ENCODE measurements at places on chromosomes 16 and 17.
A peak's percentile ranks its signal among the peaks of the same experiment; 100 is the strongest.

GRCh38 chr17:59767176-59767575 is 59.7 kb downstream of the VMP1 start:
- DNase-seq, result no peak

DNA sequence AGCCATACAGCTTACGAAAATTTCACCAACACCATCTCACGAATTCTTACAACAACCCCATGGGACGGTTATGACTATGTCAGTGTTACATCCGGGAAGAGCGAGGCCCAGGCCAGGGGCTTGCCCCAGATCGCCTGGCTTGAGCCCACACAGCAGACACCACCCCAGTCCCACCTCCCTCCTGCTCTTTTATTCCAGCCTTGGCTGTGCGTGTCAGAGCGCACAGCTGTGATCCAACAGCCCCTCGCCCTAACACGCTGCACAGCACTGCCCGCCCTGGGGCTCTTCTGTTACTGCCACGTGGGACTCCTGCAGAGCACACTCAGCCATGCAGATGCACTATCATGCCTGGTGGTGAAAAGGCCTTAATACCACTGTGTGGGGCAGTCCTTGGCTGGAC is 127.9 kb downstream of the ENGASE start:
- DNase-seq, result no peak

DNA sequence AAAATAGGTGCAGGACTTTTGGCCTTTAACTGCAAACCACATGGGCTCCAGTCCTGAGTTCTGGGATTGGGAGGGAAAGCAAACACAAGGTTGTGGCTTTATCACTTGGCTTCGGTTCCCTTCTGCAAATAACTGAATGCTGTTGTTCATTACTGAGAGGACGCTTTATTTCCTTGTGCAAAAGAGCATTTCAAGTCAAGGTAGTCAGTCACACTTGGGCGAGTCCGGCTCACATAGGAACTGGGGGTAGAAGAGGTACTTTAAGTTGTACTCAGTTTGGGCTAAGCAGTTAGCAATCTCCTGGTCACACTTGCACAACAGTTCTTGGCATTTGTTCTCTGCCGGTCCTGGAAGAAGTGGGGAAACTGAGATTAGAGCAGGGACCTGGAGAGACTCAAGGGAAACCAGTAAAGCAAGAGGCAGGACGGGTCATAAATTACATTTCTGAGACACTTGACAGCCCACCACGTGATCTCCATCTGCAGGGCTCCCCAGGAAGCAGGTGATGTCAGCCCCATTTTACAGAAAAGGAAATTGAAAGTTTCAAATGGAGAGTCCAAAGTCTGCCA is 21.6 kb downstream of the PLA2G10 start:
- no peak for DNase-seq

DNA sequence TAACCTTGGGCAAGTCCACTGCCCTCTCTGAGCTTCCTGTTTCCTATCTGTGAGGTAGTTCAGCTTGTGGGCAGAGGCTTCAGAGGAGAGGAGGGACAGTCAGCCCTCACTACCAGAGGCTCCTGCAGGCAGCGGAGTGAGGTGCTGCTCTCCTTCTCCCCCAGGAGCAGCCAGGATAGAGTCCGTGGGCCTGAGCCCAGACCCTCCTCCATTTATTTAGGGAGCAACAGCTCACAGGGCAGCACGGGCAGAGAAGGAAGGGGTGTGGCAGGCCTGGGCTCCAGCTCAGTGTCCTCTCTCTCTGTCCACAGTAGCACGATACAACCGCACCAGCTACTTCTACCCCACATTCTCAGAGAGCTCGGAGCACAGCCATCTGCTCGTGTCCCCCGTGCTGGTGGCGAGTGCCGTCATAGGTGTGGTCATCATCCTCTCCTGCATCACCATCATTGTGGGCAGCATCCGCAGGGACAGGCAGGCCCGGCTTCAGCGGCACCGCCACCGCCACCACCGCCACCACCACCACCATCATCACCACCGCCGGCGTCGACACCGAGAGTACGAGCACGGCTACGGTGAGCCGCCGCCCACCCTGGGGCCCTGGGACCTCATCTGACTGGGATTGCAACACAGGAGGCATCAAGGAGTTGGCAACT is 42.3 kb downstream of the BEAN1 start:
- DNase-seq, result no peak

DNA sequence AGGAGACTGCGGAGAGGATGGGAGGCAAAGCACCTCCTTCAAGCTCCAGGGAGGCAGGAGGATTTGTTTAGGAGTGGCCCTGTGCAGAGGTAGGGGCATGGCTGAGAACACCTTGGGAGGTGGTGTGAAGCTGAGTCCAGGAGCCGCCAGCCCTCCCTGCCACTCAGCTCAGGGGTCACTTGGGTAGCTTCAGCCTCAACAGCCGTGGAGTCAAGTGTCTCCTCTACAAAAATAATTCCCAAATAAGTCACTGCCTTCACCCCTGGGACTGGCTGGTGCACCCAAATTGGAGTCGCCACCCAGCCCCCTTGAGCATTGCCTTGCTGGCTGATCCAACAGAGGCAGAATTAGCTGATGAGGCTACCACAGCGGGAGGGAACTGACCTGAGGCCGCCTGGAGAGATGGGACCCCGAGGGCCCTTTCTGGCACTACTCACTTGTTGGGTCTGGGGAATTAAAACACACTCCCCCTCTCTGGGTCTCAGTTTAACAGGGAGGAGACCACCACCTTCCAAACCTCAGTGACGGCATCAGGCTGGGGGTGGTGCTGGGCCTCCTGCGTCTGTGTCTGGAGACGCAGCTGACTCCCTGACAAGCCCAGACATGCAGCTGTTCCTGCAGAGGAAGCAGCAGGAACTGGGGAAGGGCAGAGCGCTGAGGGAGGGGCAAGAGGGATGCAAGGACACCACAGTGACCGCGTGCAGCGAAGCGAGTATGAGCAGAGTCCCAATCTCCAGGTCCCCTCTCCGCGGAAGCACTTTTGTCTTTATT is 87.9 kb upstream of the TOB1 start:
- DNase-seq, result no peak

- no peak for DNase-seq
Measured at GRCh38 chr17:37255432-37255831, 120.4 kb upstream of the C17orf78 start.

DNA sequence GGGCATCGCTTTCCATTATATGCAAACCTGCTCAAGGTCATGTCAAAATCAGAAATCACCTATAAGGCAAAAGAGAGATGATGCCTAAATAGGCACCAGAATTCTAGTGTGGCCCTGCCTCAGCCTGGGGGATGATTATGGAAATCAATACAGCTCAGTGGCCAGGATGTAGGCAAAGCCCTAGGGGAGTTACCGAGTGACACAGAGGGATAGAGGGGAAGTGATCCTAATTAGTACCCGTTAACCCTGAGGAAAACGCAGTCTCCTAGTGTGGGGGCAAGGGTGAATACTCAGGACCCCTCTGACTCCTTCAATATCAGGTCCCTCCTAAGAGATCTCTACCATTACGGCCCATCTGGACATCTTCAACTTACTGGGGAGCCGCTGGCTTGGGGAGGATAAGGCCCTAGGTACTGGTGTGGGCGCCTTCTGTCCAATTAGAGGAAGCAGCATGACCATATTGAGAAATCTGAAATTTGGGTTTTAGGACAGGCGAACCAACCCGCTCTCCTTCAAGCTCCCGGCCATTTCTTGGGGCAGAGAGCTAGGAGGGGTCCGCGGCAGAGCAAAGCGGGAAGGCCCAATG is 725 bp downstream of the NT5C3B start:
- DNase-seq, result no peak

- no peak for DNase-seq
Measured at GRCh38 chr17:75501378-75502071, 13.8 kb downstream of the CASKIN2 start.

DNA sequence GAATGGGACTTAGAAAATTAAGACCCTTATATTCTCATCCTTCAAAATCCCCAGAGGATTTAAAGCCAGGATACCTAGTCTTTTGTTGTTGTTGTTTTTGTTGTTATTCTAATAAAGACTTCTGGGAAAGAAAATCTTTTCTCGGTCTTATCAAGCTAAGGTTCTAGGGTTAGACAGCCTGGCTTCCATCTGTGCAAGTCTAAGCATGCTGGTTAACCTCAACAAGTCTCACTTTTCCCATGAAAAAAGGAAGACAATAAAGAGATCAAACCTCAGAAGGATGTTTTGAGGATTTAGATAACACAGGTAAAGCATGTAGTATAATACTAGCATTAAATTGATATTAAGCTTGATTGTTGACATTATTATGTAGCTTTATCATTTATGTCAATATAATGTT is 486.4 kb upstream of the SOX9 start:
- no peak for DNase-seq

- no peak for DNase-seq
Measured at GRCh38 chr16:87971933-87972332, 20.7 kb downstream of the BANP start.

- DNase-seq, result no peak
Measured at GRCh38 chr16:89050868-89051311, 42.8 kb upstream of the ACSF3 start.

DNA sequence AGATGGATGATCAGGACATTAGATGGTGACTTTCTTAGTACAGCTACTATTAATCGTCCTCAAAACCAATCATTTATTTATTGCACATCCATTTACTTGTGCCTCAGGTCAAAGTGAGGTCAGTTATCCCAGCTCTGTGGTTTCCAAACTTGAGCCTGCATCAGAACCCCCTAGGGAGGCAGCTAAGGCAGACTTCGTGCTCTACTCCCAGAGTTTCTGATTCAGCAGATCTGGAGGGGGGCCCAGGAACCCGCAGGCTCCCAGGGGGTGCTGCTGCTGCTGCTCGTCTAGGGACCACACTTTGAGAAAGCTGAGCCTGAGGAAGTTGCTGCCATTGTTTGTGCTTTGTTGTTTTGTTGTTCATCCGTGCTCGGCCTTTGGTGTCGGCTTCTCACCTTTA is 44.0 kb upstream of the CLEC18B start:
- no peak for DNase-seq

GRCh38 chr17:19258371-19258770 is 21.2 kb downstream of the EPN2 start:
- DNase-seq, result no peak

- DNase-seq, result no peak
Measured at GRCh38 chr17:77942112-77942988, 16.2 kb upstream of the TNRC6C start.

DNA sequence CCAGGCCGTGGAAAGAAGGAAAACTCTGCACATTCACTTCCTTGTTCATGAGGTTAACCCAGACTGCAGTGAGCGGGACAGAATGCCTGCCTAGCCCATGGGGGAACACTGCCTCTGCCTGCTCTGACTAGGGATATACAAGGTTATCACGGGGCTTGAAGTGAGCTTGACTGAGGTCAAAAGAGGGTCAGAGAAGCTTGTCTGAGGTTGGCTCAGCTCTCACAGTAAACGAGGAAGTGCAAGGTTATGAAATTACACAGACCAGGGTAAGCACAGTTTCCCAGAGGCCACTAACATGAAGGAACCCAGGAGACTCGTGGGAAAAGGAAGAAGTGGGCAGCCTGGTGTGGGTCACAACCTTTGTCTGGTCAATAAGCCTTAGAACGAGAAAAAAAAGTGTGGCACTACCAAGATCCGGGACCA is 28.7 kb downstream of the HIC1 start:
- DNase-seq, result no peak

GRCh38 chr17:55452139-55452790 is 30.6 kb upstream of the MMD start:
- DNase-seq, result no peak

DNA sequence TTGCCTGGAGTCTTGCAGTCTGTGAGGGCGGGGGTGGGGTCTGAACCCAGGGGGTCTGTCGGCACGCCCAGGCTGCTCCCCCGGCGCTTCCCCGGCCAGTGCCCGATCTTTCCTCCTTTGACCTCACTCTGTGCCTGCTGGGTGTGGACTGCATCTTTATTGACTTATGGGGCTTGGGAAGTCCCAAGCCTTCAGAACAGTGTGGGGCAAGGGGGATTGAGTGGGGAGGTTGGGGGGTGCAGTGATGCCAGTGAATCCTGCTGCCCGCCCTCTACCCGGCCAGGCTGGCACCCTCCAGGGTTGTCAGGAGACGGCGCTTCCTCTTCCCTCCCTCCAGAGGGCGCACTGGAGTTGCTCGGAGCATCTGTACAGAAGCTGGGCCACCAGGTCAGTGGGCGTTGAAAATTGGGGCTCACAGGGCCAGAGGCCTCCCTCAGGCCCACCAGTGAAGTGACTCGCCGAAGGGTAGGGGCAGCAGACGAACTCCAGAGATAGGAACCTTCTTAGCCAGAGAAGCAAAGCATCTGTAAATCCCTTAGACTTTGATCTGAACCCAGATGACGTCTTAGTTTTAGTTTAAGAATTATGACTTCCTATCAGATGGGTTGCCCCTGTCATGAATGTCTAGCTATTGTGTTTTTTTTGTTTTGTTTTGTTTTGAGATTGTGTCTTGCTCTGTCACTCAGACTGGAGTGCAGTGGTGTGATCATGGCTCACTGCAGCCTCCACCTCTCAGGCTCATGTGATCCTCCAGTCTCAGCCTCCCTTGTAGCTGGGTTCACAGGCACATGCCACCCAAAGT is 184.8 kb upstream of the CIBAR2 start:
- peak; percentile 30 for DNase-seq

DNA sequence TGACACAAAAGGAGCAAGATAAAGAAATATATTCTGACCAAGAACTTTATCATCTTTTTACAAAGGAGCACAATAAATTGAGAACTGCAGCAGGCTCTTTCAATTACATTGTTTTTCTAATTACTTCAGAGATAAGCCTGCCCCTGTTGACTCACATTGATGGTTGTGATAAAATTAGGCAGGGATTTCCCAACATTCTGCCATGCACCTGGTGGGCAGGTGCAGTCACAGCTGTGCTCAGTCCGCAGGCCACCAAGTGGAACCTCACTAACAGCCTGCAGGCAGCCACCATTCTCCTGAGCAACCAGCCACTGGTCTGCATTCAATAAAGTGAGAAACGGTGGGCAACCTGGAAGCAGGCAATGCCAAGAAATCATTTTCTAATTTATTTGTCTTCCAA is 5.1 kb downstream of the FANCA start:
- no peak for DNase-seq

GRCh38 chr16:11835891-11836649 is 15.3 kb downstream of the RSL1D1 start:
- DNase-seq, result no peak

- no peak for DNase-seq
Measured at GRCh38 chr17:30232015-30232823, 3.3 kb downstream of the SLC6A4 start.

DNA sequence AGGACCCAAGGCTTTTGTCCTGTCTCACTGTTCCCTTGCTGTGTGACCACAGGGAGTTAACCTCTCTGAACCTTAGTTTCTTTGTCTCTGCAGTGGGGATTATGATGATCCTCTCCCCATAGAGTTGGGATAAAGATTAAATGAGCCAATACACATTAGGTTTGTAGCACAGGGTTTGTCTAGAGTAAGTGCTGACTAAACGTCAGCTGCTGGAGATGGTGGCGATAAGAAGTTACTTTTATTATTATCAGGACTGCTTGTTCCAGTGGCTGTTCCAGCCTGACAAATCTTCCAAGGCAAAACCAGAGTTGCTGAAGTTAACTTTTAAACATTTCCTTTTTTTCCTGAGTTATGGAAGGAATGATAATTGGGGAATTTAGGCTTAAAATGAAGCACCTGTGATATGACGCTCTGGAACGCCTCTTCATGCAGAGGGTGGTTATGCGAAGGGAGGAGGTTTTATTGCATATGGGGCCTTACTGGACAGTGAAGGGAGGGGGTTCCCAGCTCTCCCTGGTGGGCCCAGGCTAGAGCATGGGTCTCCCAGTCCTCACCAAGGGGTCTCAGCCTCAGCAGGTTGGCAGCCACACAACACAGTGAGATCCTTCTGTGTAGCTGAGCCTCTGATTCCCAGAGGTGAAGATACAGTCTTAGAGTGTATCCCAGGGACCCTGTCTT is 35.8 kb downstream of the PLCG2 start:
- DNase-seq, result no peak
